Anterior cingulate cortex (tissue), 58 donors: ENCODE measurements at places on chromosomes 13 and 19.

DNA sequence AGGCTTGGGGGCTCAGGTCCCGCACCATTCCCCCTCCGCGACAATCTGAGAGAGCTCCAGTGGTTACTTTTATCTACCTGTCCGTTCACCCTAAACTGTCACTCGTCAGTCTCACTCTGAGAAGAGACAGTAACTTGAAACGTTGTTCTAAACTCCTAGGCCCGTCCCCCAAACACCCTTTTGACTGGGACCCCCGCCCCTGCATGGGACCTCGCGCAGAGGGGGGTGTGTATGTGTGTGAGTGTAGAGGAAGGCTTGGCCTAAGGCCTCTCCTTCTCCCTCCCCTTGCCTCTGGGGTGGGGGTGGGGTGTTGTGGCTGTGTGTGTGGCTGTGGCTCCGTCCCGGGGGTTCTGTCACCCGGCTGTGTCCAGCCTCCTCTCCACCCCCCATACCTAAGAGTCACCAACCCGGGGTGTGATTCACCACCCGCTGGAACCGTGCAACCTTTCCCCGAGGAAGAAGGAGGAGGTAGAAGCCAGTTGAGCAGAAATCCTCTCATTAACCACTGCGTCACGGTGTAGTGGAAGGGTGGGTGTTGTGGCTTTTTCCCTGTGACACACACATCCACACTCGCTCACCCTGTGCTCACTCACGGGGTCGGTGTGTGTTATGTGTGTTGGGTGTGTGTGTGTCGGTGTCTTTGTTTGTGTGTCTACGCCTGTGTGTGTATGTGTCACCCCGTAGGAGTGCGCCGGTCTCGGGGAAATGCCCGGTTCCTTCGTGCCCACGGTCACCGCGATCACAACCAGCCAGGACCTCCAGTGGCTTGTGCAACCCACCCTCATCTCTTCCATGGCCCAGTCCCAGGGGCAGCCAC lies 2.4 kb downstream of the FOSB start:
- no peak for DNase-seq

GRCh38 chr13:111116856-111117255 lies 1.7 kb downstream of the ARHGEF7 start:
- DNase-seq, result no peak

DNA sequence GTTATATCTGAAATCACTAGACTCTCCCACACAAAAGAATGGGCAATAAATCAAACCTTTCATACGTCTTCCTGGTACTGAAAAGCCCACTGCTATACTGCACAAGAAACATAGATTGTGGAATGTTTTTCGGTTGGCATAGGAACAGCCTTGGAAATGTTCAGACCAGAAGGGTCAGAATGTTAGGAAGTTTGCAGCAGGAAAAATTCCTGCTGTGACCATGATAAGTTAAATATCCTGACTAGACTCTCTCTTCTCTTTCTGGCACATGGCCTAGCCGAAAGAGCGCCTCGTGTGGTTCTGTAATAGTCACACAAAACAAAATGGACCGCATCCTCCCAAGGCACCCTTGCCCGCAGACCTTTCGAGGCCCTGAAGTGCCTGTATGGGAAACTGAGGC lies 427.2 kb downstream of the COG6 start:
- DNase-seq, result no peak

DNA sequence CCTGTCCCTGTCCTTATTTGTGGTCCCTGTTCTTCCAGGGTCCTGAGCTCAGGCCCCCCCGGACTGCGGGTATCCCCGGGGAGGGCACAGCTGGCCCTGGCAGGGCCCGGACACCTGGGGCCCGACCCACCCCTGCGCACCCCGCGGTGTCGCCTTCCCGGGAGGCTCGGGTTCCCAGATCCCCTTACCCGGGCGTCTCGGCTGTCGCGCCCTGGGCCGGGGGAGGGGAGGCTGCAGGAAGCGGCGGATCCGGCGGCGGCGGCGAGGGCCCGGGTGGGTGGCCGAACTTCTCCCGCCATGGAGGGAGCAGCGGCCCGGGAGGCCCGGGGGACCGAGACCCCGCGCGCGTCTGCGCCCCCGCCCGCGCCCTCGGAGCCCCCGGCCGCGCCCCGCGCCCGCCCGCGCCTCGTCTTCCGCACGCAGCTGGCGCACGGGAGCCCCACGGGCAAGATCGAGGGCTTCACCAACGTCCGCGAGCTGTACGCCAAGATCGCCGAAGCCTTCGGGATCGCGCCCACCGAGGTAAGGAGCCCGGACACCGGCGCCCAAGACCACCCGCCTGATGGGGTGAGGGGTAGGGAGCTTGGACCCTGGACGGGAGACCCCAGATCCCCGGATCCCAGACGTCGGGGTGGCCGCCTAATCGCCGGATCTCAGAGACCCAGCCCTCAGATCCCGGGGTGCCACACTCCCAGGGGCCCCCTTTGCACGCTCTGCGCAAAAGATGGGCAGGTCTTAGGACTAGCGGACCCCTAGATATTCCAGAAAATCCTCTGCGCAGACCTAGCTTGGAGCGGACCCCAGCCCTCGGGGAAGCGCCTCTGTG lies at the start of gene GIPC3:
GIPC3 (plus strand) TSS at position 178 of the 826 bp plus-strand sequence; CDS start at position 298, 120 bp downstream.
- DNase-seq, result no peak

DNA sequence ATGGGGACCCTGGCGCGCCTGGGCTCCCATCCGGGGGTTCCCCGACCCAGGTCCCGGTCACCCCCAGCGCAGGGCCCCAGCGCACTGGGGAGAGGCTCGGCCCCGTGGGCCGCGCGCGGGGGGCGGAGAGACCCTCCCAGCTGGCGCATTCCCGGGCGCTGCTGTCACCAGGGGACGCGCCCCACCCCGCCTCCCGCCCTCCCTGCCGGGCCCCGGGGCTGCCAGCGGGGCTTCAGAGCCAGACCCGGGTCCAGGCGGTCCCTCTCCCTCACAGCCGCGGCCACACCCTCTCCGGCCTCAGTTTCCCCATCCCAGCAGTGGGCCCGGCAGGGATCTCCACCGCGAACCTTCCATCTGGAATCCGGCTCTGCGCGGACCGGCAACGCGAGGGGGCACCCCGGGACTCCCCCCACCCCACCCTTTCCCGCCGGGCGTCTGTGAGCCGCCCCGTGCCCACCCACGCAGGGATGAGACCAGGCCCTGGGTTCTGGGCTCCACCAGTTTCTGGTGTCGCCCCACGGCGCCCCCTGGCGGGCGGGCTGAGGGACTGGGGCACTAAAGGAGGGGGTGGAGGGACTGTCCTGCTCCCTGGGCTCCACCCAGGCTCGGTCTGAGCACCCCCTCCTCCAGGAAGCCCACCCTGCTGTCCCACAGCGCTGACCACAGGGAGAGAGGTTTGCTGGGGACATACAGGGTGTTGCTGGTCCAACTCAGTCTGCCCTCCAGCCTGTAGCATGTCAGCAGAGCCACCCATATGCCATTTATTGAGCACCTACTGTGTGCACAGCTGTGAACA lies 878 bp upstream of the ADAMTSL5 start:
- DNase-seq, result no peak

- no peak for DNase-seq
Measured at GRCh38 chr19:28864577-28865042, 348.3 kb downstream of the UQCRFS1 start.

GRCh38 chr13:30039511-30039911 lies 189.1 kb upstream of the UBL3 start:
- no peak for DNase-seq

DNA sequence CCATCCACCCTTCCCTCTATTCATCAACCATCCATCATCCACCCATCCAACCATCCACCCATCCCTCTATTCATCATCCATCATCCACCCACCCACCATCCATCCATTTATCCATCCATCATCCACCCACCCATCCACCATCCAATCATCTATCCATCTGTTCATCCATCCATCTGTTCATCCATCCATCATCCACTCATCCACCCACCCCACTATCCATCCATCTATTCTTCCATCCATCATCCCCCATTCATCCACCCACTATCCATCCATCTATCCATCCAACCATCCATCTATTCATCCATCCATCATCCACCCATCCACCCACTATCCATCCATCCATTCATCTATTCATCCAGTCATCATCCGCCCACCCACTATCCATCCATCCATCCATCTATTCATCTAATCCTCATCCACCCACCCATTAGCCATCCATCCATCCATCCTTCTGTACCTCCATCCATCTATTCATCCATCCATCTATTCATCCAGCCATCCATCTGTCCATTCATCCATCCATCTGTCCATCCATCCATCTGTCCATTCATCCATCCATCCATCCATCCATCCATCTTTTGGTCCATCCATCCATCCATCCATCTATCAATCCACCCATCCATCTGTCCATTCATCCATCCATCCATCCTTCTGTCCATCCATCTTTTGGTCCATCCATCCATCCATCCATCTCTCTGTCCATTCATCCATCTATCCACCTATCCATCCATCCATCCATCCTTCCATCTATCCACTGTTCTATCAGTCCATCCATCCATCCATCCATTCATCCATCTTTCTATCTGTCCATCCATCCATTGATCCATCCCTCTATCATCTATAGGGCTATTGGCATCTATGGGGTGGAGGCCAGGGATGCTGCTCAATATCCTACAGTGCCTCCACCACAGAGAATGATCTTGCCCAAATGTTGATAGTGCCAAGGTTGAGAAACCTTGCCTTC lies 47.5 kb downstream of the CPAMD8 start:
- no peak for DNase-seq

DNA sequence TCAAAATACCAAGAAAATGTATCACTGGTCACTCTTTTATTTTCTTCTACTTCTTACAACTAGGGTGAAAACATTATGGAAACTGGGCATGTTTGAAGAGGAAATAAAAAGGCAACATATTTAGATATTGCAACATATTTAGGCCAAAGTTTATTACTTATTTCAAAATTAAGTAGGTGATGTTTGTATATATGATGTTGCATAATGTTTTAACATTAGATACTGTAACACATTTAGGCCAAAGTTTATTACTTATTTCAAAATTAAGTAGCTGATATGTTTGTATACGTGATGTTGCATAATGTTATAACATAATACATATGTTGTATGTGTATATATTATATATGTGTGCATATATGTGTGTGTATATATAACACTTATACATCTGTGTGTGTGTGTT lies 451.3 kb downstream of the LIG4 start:
- DNase-seq, result no peak

- DNase-seq, result no peak
Measured at GRCh38 chr13:66208589-66208988, 1021.5 kb downstream of the PCDH9 start.

GRCh38 chr13:112869202-112870050 lies 99.6 kb upstream of the MCF2L start:
- no peak for DNase-seq

DNA sequence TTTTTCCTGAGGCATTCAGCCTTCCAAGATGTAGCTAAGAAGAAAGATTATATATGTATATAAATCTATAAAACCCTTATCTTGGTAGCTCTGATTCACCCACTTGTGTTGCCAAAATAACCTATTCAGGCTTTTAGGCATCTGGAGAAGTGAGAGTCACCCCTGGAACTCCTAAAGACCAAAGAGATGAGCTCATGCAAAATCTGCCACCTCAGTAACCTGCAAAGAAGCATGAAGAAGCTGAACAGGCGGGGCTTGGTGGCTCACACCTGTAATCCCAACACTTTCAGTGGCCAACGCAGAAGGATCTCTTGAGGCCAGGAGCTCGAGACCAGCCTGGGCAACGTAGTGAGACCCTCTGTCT lies 393.7 kb downstream of the FOXO1 start:
- DNase-seq, result no peak

DNA sequence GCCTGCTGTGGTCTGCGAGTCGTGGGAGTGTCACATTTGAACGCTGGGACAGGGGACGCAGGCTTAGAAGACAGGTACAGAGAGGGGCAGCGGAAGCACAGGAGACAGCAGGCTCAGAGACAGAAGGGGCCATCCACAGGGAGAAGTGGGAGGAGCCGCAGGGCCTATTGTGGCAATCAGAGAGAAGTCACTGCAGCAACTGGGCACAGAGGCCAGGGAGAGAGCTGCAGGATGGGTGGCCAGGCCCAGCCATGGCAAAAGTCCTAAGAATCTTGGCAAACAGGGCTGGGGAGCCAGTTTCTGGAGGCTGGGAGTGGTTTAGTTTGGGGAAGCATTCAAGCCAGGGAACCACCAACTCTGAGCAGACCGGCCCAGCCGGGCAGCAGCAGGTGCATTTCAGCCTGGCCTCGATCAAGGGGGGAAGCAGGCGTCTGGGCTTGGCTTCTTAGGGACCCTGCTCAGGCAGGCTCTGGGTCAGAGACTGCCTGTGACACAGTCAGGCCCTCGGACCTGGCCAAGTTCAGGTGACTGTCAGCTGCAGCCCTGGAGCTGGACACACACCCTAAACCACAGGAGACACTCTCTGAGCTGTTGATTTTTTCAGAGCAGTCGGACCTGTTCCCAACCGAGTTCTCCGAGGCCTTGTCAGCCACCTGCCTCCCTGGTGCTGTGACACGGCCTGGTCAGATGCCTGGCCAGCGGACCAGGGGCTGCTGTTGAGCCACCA lies 11.8 kb downstream of the SH3GL1 start:
- DNase-seq, result no peak

- DNase-seq, result no peak
Measured at GRCh38 chr19:47497821-47498520, 14.0 kb upstream of the KPTN start.

GRCh38 chr19:10292206-10292788 lies 2.5 kb downstream of the ICAM5 start:
- DNase-seq, result peak; percentile 51

- DNase-seq, result no peak
Measured at GRCh38 chr13:44230736-44231135, 142.9 kb upstream of the SERP2 start.

DNA sequence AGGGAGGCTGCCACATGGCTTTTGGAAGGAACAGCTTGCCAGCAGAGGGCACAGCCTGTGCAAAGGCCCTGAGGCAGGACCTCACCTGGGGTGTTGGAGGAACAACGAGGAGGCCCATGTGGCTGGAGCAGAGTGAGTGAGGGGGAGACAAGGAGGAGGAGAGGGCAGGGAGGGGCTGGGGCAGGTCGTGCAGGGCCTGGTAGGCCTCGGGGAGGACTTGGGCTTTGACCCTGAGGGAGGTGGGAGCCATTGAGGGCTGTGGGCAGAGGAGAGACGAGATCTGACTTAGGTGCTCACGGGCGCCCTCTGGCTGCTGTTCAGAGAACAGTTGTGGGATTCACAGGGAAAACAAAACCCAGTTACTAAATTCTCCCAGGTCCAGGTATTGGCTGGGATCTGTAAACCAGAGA lies 25.2 kb downstream of the ZNRF4 start:
- DNase-seq, result no peak
